HuH-7 (cell line): ENCODE measurements at places on chromosomes 11 and 22.

- no peak for DNase-seq
Measured at GRCh38 chr11:73326929-73327811, 19.1 kb downstream of the ARHGEF17 start.

DNA sequence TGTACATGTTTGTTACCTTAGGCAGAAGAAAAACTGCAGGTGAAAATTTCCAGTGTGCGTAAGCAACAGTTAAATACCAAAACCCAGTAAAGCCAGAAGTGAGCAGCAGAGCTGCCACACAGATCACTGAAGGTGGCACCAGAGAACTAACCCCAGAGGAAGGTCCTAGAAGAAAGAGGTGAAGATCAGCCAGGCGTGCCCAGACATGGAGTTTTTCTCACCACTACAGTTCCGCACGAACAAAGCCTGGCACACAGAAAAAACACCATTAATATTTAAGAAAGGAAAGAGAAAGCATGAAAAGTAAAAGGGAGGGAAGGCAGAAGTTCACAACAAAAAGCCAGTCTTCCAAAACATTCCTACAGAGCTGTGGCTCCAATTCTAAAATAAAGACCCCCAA lies 60.7 kb downstream of the STK33 start:
- DNase-seq = no peak

- DNase-seq = no peak
Measured at GRCh38 chr11:73752216-73752867, 8.5 kb downstream of the RAB6A start.

DNA sequence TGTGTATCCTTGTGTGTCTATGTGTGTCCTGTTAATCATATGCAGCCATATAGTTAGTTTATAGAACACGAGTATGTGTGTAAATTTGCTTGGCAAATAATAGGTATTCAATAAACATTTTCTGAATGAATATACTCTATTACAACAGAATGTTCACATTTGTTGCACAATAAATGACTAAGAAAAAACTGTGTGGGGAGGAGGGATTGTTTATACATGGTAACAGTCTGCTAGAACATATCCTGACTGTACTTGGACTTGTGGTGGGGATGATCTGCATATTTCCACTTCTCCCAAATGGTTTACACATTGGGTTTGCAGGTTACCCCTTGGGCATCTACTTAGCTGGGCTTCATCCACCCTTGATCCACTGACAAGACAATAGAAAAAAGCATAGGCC lies 194.6 kb downstream of the INSC start:
- DNase-seq = no peak
